ENCODE measurements at places on chromosomes 1 and 21.
A peak's percentile ranks its signal among the peaks of the same experiment; 100 is the strongest.

GRCh38 chr1:169858467-169858866, 35.2 kb downstream of the SCYL3 start:
- DNase-seq: no peak

DNA sequence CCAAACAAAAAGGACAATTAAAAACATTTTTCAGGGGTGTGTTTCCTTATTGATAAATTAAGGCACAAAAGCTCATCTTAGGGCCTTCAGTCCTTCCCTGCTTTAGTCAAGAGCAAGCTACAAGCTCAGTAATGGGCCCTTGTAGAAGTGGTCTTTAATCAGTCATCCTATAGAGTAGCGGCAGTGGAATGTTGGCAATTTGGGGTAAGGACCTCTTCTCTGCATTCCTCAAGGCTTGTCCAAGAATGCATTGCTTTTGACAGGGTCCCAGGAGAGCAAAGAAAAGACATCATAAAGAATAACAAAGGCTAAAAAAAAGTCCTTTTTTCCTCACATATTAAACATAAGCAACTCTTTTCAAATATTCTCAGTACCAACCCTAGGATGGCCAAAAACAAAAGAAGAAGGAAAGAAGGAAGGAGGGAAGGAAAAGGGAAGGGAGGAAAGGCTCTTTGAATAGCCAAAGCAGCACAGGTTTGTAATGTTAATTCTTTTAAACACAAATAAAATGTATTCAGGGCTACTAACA, 27.3 kb upstream of the CAMK1G start:
- DNase-seq: no peak

DNA sequence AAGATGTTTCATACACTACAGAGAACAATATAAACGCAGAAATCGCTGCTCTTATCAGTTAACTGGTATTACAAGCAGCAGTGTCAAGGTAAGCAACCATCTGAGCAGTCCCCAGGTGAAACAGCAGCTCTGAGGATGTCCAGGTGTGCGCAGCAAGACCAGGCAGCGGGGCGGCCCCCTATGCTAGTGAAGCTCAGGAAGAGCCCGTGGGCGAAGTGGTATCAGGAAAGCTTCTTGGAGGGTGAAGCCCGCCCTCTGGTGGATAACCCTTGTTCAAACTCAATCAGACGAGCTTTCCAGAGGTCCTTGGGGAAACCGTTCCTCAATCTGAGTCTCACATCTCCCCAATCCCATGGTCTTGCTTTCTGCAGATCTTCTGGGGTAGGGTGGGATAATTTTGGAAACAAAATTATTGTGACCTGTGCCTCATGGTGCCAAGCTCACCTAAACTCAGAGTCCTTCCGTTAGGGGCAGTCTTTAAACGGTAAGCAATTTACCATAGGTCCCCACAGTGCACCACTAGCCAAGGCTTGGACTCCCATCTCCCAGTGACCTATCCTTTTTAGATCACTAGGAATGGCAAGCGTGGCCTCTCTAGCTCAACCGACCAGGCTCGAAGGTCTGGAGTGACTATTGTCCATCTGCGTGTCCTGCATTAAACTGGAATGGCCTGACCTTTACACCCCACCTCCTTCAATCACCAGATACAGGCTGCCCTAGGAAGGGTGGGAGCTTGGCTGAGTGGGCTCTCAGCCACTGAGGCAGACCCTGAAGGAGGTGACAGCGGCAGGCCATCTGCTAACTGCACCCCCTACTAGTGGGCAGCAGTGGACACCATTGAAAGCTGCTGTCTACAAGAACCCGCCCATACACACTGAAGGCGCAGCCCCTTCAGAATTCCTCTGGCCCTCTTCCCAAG, 13.6 kb upstream of the FAM110D start:
- DNase-seq: peak; percentile 62

- DNase-seq: peak; percentile 31
Measured at GRCh38 chr1:150999051-150999674, 7.5 kb downstream of the MINDY1 start.

DNA sequence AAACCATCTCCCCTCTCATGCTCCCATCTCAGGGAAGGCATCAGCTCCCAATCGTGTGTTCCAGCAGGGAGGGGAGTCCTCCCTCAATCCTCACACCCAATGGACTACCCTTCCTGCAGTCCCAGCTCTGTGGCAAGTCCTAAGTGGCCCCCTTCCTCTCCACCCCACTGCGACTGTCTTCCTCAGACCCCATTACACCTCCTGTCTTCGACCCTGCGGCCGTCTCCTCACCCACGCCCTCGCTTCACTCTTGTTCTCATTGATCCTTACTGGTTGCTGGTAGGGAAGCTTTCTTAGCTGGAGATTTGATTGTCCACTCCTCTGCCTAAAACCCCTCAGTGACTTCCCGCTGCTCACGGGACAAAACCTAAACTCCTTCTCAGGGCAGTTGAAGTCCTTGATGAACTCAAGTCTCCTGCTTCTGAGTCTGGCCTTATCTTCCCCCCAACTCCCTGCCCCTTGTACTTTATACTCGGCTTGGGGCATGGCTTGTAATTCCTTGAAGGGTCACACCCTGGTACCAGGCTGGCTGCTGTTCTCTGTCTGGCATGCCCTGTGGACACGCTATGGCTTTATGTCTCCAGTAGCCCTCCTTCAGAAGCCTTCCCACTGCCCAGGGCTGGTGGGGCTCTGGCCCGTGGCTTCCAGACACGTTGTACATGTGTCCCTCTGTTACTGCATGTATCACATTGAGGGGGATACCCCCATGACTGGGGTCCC, 2.3 kb upstream of the EPS8L3 start:
- DNase-seq: no peak

DNA sequence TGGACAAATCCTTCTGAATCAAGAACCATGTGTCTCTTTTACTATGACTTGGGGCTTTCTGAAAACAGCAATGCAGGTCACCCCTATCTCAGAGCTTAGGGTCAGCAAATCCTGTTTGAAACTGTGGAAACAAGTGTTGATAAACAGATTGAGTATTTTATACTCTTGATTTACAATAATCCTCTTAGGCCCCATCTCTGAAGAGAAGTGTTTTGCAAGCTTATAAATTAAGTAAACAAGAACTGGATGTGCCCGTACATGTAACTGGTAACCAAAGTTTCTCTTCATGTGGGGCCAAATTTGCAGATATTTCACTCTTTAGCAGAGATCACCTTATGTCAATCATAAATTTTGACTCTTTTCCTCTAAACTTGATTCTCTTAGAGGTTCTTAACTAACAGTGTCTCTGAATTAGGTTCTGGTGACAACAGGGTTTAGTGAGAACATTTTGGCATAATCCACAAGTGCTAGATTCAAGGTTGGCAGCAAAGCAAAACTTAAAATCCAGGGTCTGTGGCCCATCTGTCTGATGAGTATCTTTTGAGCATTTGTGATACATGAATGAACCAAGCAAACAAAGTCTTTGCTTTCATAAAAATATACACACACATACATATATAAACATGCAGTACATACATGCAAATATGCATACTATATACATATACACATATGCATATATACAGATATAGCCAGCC, 183.0 kb upstream of the HOOK1 start:
- DNase-seq: no peak

All from stimulated activated CD4-positive, alpha-beta T cell treated with anti-CD3 and anti-CD28 coated beads, Interleukin-1b, Interleukin-23, amount 100 ng/mL, for 48 hours (primary cell).